ENCODE measurements at places on chromosomes 1 and 21.
A peak's percentile ranks its signal among the peaks of the same experiment; 100 is the strongest.

- DNase-seq = no peak
These were observed 3.2 kb downstream of the SLC2A1 start for GRCh38 chr1:42955311-42956063.

- DNase-seq = no peak
These were observed 1349.0 kb upstream of the B3GALT2 start for GRCh38 chr1:194535369-194535768.

GRCh38 chr1:235999259-235999925 is 65.5 kb downstream of the NID1 start:
- DNase-seq = peak; percentile 89

DNA sequence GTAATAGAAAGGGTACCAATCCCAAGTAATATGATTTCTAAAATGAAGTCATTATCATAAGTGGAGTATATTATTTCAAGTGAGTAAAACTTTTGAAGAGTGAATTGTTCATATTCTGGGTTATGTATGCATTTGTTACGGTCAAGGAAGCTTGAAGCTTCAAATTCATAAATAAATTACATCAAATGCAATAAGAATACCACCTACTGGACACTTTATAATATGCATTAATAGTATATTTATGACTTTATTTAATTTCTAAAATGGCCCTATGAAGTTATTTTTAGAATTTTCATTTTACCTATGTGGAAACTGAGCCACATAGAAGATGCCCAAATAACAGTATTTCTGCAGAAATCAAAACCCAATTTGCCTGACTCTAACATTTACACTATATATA is 260.6 kb downstream of the SMYD3 start:
- no peak for DNase-seq

DNA sequence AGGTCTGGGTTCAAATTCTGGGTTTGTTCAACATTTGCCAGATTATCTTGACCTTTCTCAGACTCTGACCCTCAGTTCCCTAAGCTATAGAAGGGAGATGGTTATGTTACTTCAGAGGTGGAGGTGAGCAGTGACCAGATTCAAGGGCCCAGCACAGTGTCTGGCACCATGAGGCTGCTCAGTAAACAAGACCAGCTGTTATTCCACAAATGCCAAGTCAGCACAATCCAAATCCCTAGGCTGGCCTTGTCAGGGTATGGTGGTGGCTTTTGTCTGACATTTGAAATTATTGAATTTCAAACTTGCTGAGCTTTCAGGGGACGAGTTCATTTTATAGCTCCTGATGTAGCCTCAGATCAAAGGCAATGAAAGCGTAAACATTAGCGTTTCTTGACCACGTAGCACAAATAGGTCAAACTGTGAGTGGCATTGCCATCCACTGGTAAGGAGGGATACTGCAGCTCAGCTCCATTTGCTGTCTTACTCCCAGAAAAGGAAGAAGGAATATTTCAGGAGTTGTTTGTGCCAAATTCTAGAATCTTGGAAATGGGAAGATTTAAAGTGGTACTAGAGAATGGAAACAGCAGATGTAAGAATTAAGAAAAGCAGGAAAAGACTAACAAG is 94.3 kb upstream of the EDN2 start:
- DNase-seq = peak; percentile 20

DNA sequence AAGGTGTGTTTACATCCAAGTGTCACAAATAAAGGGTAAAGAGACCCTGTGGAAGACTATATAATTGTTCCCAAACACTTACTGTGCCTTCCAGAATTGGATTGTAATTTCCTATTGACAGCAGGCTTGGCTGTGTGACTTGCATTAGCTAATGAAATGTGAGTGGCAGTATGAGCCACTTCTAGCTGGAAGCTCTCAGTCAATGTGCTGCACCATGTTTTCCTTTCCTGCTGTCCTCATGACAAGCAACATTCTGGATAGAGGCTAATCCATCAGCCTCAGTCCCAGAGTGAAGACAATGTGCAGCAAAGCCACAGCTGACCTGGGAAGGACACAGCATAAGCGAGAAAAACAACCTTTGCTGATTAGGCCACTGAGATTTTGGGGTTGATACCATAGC is 5.9 kb upstream of the FOXJ3 start:
- no peak for DNase-seq

DNA sequence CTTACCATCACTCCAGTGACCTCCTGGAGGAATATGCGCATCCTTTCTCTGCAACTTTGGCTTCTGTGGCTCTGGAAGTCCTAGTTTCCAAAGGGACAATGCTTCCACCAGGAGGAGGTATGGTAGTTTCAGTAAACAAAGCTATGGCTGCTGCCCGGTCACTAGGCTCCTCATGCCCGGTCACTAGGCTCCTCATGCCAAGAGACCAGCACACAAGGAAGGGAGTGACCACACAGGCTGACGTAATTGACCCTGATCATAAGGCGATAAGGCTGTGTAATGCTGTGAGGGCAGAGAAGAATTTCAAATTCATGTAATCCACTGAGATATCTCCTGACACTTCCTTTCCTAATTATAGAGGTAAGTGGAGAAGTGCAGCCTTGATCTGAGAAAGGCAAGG is 102.9 kb downstream of the DTL start:
- DNase-seq = no peak

- DNase-seq = no peak
These were observed 13.1 kb upstream of the PSMG1 start for GRCh38 chr21:39196310-39196709.

DNA sequence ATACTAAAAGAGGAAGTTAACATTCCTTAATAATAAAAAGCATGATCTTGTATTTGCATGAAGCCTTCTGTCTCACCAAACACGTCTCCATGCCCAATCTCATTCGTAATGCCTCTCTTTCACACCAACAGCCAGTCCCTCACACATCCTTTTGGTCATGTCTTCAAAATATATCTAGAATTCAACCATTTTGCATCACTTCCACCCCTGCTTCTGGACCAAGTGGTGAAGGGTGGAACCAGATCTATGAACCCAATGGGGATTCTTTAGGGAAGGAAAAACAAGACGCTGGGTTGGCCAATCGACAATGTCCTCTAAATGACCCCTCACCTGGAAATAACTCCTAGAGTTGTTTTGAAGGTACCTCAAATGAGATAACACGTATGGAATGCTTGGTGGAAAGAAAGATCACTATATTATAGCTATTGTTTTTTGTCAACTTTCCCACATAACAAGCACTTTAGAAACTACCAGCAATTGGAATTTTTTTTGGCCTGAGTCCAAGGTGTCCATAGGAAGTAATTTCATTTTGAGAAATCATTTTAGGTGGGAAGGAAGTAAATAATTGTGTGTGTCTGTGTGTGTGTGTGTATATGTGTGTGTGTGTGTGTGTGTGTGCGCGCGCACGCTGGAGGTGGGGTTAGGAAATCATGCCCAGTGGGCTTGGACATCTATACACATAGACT is at the start of gene KCNA10:
Gene KCNA10, minus strand, starts transcription at position 51 of the 686 bp plus-strand sequence. CDS start 388 bp downstream, outside the sequence.
- DNase-seq = no peak

- DNase-seq = no peak
These were observed 9.4 kb downstream of the OXCT2 start for GRCh38 chr1:39761557-39762260.

- no peak for DNase-seq
These were observed 7.4 kb upstream of the IGFN1 start for GRCh38 chr1:201183209-201183608.

Measured in AG10803 (cell line).